Fibroblast of villous mesenchyme (primary cell): ENCODE measurements at places on chromosomes 5 and 9.

DNA sequence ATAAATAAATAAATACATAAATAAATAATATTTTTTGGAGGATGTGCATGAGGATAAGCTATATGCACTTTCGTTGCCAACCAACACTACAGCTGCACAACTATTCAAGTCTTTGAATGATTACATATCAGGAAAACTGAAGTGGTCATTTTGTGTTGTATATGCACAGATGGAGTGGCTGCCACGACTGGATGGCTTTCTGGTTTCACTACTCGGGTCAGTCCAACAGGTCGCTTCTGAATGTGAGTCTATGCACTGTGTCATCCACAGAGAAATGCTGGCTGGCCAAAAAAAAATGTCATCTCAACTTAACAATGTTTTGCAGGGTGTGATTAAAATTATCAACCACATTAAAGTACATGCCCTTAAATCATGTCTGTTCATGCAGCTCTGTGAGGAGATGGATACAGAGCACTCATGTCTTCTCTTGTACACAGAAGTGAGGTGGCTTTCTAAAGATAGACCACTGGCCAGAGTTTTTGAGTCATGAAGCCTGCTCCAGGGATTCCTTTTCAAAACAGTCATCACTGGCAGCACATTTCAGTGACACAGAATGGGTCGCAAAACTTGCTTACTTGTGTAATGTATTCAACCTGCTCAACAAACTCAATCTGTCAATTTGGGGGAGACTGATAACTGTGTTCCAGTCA, 589.8 kb upstream of the CYLC2 start:
- DNase-seq, result no peak

DNA sequence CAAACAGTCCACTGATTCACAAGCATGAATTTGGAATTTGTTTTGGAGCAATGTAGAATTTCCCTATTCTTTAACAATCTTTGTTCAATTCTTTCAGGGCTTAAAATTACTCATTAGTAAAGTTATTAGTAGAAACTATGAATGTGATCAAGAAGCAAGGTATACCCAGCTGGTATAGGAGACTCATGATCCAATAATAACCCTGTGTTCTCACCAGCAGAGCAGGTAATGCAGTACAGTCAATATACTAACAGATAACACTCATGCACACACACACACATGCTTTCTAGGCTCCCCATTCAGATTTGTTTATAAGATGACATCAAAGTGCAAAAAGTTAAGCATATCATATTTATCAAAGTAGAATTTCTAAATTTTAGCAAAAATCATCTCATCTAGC, 445.2 kb downstream of the ELAVL2 start:
- no peak for DNase-seq

DNA sequence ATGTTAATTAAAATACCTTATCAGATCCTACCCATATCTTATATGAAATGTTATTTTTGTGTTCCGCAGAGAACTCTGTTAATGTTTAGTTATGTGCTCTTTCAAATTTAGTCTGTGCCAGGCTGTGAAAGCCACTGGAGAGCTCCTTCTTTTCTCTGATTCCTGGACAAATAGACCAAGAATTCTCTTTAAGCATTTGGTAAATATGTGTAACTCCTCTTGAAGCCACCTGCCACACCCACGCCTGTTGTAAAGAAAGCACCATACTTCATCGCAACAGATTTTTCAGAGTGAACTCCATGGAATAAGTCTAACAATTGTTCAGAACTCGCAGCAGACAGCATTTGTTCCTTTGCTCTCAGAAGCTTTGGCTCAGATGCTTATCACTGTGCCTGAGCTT, 301.1 kb downstream of the FAM170A start:
- DNase-seq, result no peak

GRCh38 chr5:140632366-140633020, 482 bp downstream of the CD14 start:
- DNase-seq, result peak; percentile 55

DNA sequence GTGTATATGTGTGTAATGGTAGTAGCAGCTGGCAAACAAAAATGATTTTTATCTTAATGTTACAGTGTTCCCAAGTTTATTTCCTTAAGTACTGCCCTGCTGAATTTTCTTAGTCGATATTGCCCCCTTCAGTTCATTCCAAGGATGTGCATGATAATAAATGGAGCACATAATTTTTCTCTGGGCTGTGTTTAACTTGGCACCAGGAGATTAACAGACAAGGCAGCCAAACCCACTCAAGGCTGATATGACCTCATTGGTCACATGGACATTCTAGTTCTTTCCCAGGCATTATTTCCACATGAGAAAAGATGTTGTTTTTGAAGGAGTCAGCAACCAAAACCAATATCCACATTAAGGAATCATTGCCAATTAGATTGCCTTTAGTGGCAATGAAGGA, 61.8 kb downstream of the COX7C start:
- peak; percentile 57 for DNase-seq

DNA sequence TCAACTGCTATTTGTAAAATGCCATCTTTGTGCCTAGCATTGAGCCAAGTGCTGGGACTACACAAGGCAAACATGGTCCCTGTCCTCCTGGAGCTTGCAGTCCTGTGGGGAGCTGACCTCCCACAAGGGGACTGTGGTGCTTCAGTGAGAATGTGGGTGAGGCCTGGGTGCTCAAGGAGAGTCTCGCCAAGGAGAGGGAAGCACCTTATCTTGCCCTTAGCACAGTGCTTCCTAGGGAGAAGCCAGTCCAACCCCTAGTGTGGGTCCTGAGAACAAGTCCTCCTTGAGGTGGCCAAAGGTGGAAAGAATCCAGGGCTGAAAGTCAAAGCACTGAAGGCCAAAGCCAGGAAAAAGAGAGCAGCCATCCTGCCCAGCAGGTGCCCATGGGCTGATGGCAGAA, 31.1 kb upstream of the MVB12B start:
- no peak for DNase-seq

DNA sequence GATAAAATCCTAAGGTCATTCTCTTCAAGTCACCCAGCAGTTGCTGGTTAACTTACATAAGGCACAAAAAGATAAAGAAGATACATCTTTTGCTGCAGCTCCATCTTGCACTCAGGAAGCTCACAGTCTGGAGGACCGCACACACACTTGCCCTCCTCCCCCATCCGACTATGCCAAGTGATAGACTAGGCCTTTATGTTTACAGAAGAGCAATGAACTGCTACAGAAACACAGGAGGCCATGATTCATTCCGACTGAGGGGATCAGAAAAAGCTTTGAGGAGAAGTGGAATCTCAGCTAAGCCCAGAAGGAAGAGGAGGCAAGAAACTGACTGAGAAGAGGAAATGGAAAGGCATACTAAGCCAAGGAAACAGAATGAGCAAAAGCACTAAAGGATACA, 17.4 kb downstream of the NRG2 start:
- no peak for DNase-seq

DNA sequence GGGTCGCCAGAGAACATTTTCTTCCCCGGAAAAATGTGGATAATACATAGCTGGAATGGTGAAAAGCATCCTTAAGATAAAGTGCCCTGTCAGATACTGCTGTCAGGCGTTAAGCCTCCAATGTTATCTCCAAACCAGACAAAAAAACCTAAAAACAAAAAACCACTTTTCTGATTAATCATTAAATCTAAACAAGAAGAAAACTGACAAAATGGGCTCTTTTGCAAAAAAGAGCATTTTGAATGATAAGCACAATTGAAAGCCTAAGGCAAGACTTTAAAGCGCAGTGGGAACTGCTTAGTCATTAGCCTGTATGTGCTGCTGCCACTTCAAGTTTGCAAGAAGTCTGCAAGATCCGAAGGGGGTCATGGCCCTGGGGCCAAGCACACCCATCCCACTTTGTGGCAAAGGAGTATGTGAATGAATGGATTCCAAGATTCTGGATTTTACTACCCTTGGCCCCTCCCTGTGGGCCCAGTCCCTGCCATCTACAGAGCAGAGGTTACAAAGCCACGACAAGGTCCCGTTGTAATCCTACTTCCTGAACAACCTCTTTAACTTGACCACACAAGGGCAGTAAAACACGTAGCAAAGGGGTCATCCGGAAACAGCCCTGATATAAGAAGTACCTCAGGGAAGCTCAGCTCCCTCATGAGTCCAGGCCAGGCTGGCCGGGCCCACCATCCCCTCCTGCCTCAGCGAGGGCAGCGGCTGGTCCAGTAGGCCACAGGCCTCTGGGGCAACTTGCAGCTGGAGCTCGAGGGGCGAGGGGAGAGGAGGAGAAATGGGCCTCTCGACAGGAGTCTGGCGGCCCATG, 29.7 kb downstream of the SHB start:
- DNase-seq, result peak; percentile 93

- no peak for DNase-seq
Observed at GRCh38 chr5:178454303-178454702, 135.9 kb downstream of the COL23A1 start.

DNA sequence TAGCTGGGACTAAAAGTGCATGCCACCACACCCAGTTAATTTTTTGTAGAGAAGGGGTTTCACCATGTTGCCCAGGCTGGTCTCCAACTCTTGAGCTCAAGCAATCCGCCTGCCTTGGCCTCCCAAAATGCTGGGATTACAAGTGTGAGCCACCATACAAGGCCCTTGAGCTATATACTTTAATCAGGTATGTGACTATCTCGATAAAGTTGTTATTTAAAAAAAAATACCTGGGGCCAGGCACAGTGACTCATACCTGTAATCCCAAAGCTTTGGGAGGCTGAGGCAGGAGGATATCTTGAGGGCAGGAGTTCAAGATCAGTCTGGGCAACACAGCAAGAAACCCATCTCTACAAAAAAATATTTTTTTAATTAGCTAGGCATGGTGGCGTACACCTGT, 19.2 kb downstream of the RNF145 start:
- no peak for DNase-seq

- DNase-seq, result peak; percentile 82
Observed at GRCh38 chr5:1763548-1763911, 36.1 kb downstream of the MRPL36 start.

- DNase-seq, result no peak
Observed at GRCh38 chr5:58064801-58065200, 395.1 kb downstream of the PLK2 start.

- no peak for DNase-seq
Observed at GRCh38 chr5:61183538-61183937, 21.3 kb upstream of the SMIM15 start.

- DNase-seq, result no peak
Observed at GRCh38 chr5:2113348-2114131, 230.8 kb upstream of the IRX4 start.

DNA sequence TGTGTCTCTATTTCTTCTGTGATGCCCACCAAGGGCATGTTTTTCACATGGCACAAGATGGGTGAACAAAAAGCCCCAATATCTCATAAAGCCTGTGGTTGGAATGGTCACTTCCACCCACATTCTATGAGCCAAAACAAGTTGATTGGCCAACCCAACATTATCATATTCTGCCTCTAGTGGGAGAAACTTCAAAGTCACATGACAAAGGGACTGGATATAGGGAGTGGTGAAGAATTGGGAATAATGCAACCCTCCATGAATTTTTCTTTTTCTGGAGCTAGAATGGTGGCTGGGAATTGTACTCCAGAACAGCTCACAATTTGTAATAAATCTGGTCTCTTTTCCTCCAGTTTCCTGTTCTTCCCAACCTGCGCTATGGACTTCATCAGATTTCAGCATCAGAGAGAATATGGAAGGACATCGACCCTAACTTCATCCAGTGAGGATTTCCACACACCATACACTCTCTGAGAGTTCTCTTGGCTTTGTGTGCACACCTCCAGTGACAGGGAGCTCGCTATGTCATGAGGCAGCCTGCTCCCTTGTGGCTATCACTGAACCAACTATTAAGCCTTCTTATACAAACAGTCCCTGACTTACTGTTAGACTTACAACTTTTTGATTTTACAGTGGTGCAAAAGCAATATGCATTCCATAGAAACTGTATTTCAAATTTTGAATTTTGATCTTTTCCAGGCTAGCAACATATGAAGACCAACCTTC, 12.0 kb upstream of the B4GALT1 start:
- peak; percentile 15 for DNase-seq
